ENCODE measurements at places on chromosomes 3 and 15.

DNA sequence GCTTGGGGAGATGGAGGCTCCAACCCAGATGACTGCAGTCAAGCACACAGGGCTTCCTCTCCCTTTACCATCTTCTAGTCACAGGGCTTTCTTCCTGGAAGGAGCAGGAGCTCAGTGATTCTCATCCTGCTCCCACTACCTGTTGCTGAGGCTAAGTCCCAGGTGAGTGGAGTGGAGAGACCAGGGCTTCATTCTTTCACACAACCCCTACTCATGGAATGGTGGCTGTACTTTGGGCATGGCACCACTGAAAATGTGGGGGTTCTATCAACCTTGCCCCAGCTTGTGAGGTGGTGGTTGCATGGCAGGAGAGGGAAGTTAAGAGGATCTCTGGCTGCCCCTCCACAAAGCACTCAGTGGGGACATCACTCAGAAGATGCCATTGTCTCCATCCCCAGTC is 36.8 kb upstream of the RAD18 start:
- no peak for DNase-seq

DNA sequence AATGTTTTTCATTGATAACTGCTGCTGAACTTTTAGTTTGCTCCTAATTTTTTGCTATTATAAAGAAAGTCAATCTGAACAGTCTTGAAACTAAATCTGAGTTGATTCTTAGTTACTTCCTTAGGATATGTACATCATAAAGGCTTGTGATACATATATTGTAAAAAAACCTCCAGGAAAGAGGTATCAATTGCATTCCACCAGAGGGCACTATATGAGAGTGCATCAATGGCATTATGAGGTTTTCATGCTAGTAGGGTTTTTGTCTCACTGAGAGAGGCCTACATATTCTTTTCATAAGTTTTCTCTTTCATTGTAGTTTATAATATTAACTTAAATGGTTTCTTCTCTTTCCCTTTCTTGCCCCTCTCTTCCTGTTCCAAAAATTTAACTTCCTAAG is 46.9 kb downstream of the PIK3R4 start:
- DNase-seq = no peak

DNA sequence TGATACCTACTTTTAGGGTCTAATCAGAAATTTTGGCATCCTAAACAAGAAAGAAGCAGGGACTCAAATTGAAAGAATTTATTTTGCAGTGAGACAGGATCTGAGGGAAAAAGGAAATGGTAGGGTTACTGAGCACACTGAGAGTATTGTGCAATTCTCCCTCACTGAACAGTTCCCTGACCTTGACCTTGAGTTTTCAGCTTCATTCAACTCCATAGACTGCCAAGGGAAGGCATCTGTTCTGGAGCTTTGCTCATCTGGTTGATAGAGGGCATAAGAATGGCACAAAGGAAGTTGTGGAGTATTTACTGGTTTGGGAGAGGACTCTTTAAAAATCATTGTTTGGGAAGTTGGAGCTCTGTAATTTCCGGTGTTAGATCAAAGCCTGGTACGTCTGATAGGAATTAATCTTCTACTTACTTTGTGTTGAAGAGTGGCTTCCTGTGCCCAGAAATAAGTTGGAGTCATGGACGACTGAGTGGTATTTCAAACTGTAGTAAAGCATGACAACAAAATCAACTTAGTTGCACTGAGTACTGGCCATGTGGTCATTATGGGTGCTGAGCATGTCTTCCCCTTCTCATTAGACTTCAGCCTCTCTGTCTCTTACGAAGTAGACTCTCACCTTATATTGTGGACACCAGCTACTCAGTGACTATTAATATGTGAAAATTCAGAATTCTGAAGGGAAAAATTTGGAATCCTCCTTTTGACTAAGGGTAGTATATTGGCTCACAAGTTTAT is 40.8 kb downstream of the CLDN1 start:
- DNase-seq = no peak

GRCh38 chr3:112115161-112115739 is 17.8 kb downstream of the GCSAM start:
- no peak for DNase-seq

GRCh38 chr15:40852529-40852928 is 8.7 kb downstream of the SPINT1 start:
- peak; percentile 34 for DNase-seq

- DNase-seq = no peak
Observed at GRCh38 chr15:36110659-36110993, 468.8 kb upstream of the CDIN1 start.

GRCh38 chr3:9897408-9898372 is 5.0 kb upstream of the IL17RE start:
- no peak for DNase-seq

- DNase-seq = no peak
Observed at GRCh38 chr3:71874618-71875017, 89.7 kb upstream of the PROK2 start.

DNA sequence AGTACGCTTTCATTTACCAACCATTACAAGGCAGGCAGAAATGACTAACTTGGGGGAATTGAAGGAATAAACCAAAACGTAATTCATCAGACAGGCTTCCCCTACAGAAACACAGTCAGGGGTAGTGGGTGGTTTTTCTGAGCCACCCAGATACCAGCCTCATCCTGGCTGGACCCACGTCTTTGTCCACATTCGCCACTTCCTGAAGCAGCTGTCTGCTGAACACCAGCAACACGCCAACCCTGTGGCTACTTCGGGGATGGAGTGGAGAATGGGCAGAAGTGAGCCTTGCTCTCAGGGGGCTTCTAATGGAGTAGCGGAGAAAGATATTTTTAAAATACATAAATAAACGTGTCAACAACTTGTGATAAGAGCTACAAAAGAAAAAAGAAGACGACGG is 40.1 kb downstream of the SYNM start:
- no peak for DNase-seq

DNA sequence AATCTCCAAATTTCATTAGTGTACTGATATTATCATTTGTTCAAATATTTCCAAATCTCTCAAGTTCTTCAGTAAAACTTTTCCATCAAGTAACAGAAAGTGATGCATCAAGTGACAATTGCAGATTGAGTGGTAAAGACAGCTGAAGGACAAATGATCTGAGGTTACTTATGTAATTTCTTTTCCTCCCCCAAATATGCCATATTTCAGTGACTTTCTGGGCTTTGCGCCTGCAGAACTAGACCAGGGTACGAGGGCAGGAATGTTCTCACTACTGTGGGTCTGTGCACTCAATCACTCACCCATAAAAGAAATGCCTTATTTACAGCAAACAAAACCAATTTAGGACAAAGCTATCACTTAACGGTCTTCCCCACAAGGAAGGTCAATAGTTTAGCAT is 4.7 kb downstream of the SUCLG2 start:
- DNase-seq = no peak

DNA sequence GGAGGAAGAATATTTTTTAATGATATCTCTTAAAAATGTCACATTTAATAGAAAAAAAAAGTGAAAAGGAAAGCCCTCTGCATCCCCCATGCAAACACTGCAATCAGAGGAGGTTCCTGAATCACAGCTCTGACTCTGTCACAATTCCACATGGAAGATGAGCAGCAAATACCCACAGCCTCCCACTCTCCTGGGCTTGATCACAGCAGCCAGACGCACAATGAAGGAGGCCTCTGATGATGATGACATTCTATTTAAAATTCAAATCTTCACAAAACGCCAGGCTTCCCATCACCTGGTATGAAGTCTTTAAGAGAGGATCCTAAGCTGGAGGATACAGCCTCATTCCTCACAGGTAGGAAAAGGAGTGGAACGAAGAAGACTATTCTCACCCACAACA is 9.1 kb upstream of the DIS3L start:
- no peak for DNase-seq

GRCh38 chr15:33639978-33640377 is 328.3 kb upstream of the CHRM5 start:
- DNase-seq = no peak

DNA sequence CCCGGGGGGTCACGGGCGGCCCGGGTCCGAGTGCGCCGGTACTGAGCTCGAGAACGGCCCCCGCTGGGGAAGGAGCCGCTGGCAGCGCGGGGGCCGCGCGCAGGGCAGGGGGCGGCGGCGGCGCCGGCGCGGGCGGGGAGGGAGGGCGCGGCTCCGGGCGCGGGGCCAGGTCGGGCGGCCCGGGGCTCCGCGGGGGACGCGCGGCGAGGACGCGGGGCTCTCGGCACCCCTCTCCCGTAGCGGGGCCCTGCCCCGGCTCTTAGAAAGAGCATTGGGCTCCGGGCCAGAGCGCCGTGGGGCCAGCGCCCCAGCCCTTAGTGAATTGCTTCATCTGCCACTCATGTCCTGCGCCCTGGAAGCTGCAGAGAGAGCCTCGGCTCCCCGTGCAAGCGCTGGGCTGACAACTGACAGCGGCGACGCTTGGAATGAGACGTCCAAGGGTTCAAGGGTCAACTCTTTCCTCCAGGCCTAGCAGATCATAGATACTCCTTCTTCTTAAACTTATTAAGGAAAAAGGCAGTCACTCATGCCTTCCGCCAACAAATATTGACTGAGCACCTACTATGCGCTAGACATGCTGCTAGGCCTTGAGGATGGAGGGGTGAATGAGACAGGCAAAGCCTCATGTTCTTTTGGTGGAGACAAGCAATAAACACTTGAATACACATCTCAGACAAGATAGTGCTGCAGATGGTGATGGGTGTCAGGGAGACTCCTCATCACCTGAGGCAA is 140.8 kb downstream of the SMAD6 start:
- peak; percentile 83 for DNase-seq

- peak; percentile 96 for DNase-seq
Observed at GRCh38 chr3:194089357-194090177, 46.4 kb upstream of the HES1 start.

- no peak for DNase-seq
Observed at GRCh38 chr3:150396491-150396890, 11.6 kb upstream of the TSC22D2 start.

DNA sequence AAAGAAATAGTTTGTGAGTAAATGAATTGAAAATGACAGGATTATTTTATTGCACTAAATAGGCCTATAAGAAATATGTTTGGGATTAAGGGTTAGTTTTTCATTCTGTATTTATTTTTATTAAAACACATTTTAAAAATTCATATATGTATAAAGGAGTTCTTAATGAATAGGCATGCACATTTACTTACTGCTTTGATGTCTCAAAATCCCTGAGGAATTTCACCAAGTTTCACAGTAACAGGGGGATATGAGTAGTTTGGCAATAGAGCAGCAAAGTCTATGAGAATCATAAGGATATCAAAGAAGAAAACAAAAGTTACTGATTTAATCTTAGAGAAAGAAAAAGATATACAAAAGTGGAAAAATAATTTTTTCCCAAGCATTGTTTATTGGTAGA is 411.7 kb downstream of the NAALADL2 start:
- DNase-seq = no peak

DNA sequence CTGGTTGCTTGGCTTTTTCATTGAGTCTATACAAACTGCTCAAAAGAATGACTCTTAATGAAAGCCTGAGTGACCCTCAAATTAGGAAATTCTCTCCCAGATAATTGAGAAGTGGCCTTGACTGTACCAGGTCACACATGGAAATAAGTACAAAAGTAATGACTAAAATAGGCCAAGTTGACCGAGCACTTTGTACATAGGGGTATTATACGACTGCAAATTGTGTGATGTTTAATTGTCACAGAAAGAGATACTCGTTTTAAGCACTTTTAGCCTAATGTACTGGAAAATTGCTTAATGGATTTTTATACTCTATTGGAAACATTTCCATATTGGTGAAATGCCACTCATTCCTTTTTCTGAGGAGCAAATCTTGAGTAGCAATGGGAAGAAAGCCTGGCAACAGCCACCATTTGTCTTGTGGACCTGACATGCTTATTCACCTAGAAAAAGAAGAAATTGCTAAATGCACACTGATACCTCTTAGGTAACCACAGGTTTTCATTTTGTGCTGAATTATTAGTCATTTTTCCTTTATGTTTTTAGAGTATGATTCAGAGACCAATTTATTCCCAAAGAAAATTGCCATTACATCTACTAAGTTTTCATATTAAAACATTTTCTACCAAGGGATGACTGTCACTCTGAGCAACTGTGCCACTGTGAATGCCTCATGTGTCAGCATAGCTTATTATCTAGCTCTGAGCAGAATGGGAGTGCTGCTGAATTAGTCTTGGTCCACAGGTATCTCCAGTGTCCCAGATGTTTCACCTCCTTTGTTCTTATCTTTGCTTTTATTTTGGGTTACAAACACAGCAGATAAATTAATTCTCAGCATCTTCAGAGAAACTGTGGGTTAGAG is 8.9 kb upstream of the PXK start:
- DNase-seq = no peak

DNA sequence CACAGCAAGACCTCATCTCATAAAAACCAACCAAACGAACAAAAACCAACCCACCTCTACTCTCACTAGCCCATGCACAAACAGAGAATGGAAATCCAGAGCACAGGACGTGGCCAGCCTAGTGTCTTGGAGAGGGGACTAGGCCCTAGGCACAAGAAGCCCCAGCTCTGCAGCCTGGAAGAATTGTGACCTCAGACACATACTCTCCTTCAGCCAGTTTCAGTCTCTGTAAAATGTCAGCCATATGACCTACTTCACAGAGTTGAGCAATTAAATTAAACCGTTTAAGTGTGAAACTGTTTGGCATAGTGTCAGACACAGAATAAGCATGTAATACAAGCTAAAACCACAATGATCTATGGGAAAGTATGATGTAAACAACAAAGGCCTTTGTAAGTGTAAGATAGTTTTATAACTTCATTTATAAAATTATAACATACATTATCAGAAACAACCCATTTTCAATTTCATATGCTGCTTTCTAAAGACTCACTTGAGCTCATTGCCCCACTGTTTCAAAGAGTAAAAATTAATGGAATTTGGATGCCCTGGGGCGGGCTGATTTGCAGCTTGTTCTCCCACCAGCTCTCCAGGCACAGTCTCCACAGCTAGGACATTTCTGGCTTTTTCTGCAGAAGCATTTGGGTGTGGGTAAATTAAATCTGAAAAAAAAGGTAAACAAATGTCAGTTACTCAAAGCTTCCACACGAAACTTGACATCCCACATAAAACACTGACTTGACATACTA is 32.9 kb downstream of the TBC1D2B start:
- DNase-seq = no peak

- DNase-seq = no peak
Observed at GRCh38 chr15:76330080-76330680, 6.4 kb upstream of the ISL2 start.

- DNase-seq = no peak
Observed at GRCh38 chr3:26915208-26915607, 292.6 kb downstream of the LRRC3B start.

GRCh38 chr3:14532691-14533456 is 7.3 kb downstream of the GRIP2 start:
- DNase-seq = peak; percentile 81

- no peak for DNase-seq
Observed at GRCh38 chr3:123281929-123282328, 80.2 kb downstream of the SEC22A start.
